ENCODE measurements at places on chromosomes 5 and 9.

DNA sequence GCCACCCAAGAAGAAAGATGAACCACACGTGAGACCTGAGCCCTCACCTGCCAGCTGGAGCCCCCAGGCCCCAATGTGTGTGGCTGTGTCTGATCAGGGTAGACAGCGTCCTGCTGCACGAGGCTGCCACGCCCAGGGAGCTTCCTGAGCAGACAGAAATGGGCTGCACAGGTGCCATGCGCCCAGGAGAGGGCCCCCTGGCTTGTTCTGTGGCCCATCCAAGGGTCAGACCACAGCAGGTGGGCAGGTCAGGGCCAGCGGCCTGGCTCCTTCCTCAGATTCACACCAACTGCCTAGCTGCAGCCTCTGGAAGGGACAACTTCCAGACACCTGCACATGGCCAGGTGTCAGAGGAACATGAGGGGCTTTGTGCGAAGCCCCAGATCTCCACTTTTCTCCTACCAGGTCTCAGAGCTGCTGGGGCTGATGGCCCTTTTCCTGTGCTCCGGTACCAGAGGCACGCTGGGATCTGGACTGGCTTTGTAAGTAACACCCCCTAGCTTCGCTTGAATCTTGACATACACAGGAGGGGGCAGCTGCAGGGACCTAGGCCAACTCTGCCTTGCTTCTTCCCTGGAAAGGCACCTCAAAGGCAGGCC, 10.8 kb downstream of the SARDH start:
- DNase-seq: no peak

GRCh38 chr9:126860077-126860756, at the start of gene ZBTB34:
Gene ZBTB34, plus strand, starts transcription at chr9:126860639. Its CDS starts 18,761 bp downstream, at chr9:126879400.
- DNase-seq: peak; percentile 38

DNA sequence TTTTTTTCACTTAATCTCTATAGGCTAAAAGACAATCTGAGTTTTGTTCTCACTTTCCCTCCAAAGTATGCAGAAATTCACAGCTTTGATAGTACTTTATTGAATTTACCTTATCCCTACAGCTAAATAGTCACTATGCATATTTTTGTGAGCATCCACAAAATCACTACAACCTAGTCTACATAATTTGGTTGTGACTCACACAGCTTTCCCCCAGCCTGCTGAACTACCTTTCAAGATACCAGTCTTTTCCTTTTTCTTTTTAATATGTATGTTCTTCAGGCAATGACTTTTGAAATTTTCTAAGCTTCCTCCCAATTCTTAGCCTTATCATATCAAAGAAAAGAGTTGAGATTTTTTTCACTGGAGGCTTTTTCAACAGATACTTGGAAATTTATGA, 347.3 kb upstream of the CDH6 start:
- no peak for DNase-seq

- DNase-seq: no peak
Observed at GRCh38 chr9:4139196-4139595, 160.7 kb downstream of the GLIS3 start.

GRCh38 chr5:2298781-2299180, 416.1 kb upstream of the IRX4 start:
- DNase-seq: no peak

- no peak for DNase-seq
Observed at GRCh38 chr9:127578627-127578951, 33.5 kb upstream of the STXBP1 start.

GRCh38 chr5:135690466-135690865, 111.7 kb upstream of the CXCL14 start:
- DNase-seq: no peak

GRCh38 chr5:102532123-102532522, 33.3 kb upstream of the SLCO6A1 start:
- no peak for DNase-seq

DNA sequence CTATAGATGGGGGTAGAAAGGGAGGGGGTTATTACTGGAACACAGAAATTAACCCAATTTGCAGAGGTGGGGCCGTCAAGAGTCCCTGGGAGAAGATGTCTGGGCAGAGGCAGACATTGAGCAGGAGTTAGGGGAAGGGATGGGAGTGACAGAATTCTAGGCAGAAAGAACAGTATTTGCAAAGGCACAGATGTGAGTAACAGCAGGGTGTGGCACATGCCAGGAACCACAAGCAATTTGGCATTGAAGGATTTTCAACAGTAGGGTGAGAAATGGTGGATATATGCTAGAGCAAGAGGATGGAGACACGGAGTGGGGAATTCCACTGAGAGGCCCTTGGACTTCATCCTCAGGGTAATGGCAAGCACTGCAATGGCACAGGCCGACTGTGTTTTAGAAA, 71.6 kb upstream of the FRRS1L start:
- no peak for DNase-seq

DNA sequence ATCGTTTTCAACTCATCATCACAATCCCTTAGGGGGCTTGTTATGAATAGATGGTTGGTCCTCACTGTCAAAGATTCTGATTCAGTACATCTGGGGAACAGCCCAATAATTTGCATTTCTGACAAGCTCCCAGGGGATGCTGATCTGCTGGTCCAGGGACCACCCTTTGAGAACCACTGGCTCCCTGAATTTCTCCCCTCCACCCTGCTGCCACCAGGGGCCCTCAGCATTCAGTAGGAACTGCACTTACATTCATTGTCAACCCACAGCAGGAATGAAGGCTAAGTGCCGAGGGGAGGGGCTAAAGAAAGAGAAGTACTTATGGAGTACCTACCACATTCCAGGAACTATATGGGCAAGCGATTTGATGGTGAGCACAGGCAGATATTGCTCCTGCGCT, 85.9 kb downstream of the BOD1 start:
- DNase-seq: no peak

- DNase-seq: no peak
Observed at GRCh38 chr9:107218829-107219485, 64.1 kb upstream of the RAD23B start.

GRCh38 chr9:106954558-106954957, 91.6 kb downstream of the ZNF462 start:
- no peak for DNase-seq

DNA sequence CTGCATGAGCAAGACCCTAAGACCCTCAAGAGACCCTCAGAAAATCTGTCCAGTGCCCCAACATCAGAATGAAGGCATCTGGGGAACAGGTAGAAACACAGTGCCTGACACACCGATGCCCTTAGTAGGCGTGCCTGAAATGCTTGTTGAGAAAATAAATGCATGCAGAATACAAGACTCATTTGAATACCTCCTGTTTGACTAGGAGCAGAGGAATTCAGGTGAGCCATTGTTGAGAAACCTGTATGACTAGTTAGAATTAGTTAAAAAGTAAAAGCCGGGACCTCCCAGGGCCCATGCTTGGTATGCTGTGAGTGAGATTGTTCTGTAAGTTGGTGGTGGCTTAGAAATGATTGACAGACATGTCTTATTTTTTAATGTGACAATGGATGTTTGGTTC, 55.0 kb downstream of the WWC1 start:
- DNase-seq: no peak

GRCh38 chr5:85049020-85049419, 664.3 kb upstream of the EDIL3 start:
- DNase-seq: no peak

- no peak for DNase-seq
Observed at GRCh38 chr5:83586874-83587776, 115.6 kb downstream of the VCAN start.

- no peak for DNase-seq
Observed at GRCh38 chr5:98144710-98145109, 628.8 kb upstream of the RGMB start.

DNA sequence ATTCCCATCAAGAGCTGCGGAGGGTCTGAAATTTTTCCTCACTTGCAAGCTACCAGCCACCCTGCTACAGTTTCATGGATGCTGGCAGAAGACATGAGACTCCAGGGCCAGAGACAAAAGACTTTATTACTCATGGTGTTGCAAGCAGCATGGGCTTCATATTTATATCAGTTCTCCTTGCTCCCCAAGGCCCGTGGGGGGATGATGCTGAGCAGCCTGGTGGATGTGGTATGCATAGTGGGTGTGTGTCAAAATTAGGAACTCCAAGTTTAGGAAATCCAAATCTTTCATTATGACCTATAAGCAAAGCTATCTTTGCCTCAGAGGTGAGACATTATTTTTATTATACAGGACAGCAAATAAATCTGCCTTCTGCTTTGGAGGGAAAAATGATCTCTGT, 105.7 kb upstream of the ALDH1B1 start:
- no peak for DNase-seq

DNA sequence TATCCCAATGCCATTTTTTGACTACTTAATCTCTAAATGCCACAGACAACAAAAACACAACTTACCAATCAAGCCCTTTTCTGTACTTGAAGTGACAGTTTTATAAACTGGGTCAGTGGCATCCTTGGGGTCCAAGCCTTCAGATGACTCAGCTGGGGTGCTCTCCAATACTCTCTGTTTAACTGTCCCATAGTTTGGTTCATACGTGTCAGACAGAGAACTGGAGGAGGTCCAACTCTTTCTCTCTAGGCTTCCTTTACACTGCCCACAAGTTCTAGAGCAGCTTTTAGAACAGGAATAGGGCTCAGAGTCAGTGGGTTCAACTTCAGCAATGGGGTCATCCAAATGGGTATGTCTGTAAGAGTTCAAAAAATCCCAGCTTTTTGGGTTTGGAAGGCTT, 166.9 kb downstream of the CDC42SE2 start:
- DNase-seq: no peak

- no peak for DNase-seq
Observed at GRCh38 chr9:69931340-69931739, 110.7 kb downstream of the CFAP95 start.

GRCh38 chr9:88974641-88975040, 16.6 kb upstream of the S1PR3 start:
- no peak for DNase-seq

DNA sequence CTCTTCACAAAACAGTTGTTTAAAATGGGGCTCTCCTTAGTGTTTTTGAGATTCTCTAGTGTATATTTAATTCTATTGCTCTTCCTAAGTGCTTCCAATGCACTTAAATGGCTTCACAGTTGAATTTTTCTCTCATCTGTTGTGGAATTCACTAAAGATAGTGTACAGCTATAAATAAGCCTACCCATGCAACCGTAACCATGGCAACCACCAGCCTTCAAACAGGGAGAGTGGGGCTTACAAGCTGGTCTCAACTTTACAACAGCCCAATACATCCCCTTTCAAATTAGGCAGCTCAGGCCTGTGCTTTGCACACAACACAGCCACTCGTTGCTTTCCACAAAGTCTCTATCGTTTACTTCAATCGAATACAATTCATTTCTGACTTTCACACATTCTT, 144.0 kb upstream of the PLPPR1 start:
- DNase-seq: no peak

- no peak for DNase-seq
Observed at GRCh38 chr9:23567516-23568165, 258.4 kb downstream of the ELAVL2 start.

- DNase-seq: no peak
Observed at GRCh38 chr5:133284306-133284705, 232.5 kb downstream of the HSPA4 start.

GRCh38 chr5:167546270-167546669, 745.2 kb upstream of the WWC1 start:
- no peak for DNase-seq

DNA sequence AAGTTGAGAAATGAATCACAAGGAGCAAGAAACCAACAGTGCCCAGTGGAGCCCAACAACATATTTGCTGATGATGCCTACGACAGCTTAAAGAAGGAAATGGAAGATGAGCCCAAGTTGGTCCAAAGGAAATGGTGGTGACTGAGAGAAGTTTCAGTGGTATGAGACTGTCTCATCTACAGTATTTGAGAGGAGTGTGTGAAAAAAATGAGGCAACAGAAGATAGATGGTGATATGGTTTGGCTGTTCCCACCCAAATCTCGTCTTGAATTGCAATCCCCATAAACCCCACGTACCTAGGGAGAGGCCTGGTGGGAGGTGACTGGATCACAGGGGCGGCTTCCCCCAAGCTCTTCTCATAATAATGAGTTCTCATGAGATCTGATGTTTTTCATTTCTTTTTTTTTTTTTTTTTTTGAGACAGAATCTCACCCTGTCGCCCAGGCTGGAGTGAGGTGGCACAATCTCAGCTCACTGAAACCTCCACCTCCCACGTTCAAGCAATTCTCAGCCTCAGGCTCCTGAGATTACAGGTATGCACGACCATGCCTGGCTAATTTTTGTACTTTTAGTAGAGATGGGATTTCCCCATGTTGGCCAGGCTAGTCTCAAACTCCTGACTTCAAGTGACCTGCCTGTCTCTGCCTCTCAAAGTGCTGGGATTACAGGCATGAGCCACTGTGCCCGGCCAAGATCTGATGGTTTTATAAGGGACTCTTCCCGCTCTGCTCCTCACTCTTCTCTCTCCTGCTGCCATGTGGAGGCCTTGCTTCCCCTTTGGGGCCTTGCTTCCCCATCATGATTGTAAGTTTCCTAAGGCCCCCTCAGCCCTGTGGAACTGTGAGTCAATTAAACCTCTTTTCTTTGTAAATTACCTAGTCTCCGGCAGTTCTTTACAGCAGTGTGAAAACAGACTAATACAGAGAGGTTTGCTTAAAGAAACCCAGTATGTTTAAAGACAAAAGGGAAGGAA, 30.2 kb downstream of the EFCAB9 start:
- DNase-seq: no peak

Measured in activated CD8-positive, alpha-beta memory T cell treated with anti-CD3 and anti-CD28 coated beads for 1 hour (primary cell).